Left cardiac atrium (tissue), 4 donors: ENCODE measurements at places on chromosomes 4 and X.

- no peak for DNase-seq
Measured at GRCh38 chrX:40938423-40938822, 146.8 kb upstream of the USP9X start.

- DNase-seq: no peak
Measured at GRCh38 chrX:95056901-95057300, 1382.9 kb downstream of the FAM133A start.

DNA sequence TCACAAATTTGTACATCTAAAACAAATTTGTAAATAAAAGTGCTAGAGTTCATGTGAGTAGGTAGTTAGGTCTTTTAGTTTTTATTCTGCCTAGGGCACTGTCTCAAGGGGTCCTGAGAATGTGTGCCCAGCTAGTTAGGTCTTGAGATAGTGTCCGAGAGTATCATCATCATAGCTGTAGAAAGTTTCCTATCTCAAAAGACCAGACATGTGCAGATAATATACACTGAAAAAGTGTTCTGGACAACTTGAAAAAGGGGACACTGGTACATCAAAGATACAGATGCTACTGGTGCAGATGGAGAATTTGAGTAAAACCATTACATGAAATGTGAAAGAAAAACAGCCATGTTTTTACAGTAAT lies 1.8 kb upstream of the ZCCHC4 start:
- no peak for DNase-seq

DNA sequence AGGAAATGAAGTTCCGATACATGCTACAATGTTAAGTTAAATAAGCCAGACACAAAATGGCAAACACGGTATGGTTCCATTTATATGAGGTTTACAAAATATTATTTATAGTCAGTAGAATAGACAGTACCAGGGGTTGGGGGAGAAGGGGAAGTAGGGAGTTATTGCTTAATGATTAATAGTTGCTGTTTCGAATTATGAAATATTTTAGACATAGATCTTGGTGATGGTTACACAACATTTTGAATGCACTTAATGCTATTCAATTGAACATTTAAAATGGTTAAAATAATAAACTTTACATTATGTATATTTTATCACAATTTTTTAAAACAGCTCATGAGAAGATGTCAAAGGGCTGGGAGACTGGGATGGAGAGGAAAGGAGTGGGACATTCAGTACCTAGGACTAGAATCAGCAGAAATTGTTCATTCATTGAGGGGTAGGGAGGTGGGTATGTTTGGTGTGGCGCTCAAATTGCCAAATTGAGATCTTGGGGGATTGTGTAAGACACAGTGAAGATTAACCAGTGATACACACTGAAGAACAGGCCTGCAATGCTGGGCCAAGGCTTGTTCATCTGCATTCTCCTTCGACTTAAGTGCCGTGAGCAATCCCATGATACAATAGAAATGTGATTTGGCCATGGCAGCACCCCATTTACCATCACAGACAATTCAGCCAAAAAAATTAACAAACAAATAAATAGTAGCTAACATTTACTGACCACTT lies 165.6 kb upstream of the GALNT7 start:
- DNase-seq: no peak

GRCh38 chrX:130874751-130875150 lies 28.3 kb downstream of the ENOX2 start:
- no peak for DNase-seq

GRCh38 chr4:25060963-25061340 lies 30.2 kb upstream of the LGI2 start:
- no peak for DNase-seq

- no peak for DNase-seq
Measured at GRCh38 chr4:32135642-32136041, 1415.5 kb downstream of the PCDH7 start.

DNA sequence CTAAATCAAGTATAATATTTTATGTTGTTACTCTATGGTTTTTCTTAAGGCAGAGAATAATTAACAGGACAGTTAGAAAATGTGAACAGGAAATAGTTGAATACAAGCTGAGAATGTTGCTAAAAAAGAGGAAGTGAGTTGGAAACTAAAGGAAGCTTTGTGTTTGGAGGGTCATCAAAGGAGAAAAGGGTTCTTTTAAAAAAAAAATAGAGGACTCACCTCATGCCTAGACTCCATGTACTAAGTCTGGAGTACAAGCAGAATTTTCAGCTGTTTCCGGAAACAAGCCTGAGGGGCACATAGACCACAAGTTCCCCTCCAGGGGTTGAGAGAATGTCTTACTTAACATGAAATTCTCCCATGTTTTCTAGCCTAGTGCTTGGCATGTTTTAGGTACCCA lies 20.1 kb upstream of the MAP7D3 start:
- DNase-seq: no peak

DNA sequence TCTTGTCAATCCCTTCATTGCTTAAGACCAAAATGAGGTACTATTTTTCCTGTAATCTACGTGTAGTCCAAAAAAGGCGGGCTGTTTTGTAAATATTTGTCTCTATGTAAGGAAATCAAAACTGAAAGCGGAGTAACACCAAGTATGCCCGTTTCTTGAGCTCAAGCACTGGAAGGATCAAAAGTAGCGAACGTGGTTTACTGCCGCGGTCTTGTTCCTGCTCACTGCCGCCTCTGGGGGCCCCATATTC lies 71.5 kb downstream of the AFF1 start:
- DNase-seq: no peak
